Activated CD4-positive, alpha-beta T cell treated with anti-CD3 and anti-CD28 coated beads, Interleukin-2, amount 50 U/mL, for 1 hour (primary cell): ENCODE measurements at places on chromosomes 7 and 10.

DNA sequence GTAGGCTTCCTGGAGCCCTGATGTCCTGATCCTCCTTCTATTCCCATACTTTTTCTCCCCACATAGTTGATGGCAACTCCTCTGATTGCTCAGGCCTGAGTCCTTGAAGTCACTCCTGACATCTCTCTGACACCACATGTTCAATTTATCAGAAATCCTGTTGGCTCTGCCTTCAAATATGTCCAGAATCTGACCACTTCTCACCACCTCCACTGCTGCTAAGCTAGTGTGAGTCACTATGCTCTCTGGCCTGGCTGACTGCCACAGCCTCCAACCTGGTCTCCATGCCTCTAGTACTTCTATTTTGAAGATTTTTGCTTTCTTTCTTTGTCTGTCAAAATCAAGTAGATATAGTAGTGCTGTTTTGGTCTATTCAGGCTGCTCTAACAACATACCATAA is 53.0 kb downstream of the TMEM229A start:
- no peak for DNase-seq

GRCh38 chr10:29256019-29256418 is 32.9 kb upstream of the LYZL1 start:
- DNase-seq: no peak

DNA sequence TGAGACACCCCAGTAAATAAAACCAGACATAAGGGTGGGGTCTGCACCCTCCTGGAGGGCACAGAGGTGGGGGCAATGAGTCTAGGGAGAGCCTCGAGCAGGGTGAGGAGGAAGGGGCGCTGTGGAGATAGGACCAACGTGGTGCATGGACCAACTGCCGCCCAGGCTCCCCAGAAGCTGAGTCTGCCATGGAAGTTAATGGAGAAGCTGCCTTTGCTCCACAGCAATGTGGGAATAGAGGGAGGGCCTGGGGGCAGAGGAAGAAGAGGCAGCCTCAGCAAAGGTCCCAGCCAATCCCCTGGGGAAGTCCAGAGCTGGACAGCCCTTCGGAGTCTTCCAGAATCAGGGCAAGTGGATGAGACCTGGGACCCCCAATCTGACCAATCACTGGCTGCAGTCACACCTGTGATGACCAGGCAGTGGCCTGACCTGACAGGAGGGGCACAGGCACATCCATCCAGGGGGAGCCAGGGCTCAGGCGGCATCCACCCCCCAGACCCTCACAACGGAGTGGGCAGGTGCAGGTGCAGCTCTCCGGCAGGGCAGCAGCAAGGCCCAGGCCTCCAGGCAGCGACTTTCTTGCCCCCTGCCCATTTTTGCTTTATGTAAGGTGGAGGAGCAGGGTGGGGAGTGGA is 242.2 kb upstream of the PPP2R2D start:
- no peak for DNase-seq

GRCh38 chr10:17882557-17882956 is 69.2 kb upstream of the SLC39A12 start:
- no peak for DNase-seq

DNA sequence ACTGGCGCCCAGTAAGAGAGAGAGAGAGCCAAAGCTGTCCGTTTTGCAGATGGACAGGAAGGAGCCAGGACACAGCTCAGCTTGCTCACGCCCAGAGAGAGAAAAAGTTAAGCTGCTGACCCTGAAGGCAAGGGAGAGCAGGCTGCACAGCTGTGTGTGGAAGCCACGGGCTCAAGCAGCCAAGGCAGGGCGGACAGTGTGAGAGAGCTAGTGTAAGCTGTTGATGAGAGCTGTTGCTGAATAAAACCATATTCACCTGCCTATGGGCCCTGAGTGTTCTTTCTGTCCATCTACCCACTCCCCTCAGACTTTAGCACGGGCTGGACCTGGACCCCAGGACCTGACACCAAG is 5.4 kb downstream of the INMT start:
- no peak for DNase-seq

- DNase-seq: no peak
Observed at GRCh38 chr7:100946766-100947365, 2.5 kb upstream of the MUC3A start.

GRCh38 chr7:6049780-6050179 is 18.6 kb downstream of the ANKRD61 start:
- no peak for DNase-seq

DNA sequence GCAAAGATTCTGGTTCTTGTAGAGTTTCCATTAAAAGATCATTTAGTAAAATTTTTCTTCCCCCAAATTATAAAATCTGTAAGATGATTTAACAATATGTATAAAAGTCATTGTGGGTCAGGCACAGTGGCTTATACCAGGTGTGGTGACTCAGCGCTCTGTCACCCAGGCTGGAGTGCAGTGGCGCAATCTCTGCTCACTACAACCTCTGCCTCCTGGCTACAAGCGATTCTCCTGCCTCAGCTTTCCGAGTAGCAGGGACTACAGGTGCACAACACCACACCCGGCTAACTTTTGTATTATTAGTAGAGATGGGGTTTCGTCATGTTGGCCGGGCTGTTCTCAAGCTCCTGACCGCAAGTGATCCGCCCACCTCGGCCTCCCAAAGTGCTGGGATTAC is 68.0 kb downstream of the SEPTIN14 start:
- DNase-seq: no peak

DNA sequence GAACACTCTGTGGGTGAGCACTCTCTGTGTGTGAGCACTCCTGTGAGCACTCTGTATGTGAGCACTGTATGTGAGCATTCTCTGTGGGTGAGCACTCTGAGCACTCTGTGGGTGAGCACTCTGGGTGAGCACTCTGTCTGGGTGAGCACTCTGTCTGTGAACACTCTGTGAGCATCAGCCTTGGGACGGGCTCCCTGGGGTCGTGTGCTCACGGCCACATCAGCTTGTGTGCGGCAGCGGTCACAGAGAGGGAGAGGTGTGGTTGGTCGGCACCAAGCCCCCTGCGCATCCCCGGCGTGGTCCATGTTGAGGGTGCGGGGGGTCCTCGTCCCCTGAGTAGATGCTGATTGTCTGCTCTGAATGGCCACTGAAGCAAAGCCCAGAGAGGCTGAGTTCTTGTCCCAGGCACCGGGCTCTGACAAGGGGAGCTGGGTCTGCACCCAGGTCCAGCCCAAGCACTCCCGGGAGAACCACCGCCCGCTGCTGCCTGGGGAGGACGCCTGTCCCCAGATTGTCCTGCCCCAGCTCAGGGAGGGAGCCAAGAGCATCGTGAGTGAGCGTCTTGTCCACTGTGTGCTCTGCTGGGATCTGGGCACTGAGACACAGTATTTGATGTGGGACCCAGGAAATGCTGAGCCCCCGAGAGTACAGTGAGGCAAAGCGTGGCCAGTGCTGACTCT is 143.7 kb downstream of the DNAJB6 start:
- no peak for DNase-seq

GRCh38 chr7:2000153-2000687 is 232.5 kb downstream of the MAD1L1 start:
- DNase-seq: no peak

- DNase-seq: no peak
Observed at GRCh38 chr7:23072922-23073321, 32.7 kb upstream of the KLHL7 start.

DNA sequence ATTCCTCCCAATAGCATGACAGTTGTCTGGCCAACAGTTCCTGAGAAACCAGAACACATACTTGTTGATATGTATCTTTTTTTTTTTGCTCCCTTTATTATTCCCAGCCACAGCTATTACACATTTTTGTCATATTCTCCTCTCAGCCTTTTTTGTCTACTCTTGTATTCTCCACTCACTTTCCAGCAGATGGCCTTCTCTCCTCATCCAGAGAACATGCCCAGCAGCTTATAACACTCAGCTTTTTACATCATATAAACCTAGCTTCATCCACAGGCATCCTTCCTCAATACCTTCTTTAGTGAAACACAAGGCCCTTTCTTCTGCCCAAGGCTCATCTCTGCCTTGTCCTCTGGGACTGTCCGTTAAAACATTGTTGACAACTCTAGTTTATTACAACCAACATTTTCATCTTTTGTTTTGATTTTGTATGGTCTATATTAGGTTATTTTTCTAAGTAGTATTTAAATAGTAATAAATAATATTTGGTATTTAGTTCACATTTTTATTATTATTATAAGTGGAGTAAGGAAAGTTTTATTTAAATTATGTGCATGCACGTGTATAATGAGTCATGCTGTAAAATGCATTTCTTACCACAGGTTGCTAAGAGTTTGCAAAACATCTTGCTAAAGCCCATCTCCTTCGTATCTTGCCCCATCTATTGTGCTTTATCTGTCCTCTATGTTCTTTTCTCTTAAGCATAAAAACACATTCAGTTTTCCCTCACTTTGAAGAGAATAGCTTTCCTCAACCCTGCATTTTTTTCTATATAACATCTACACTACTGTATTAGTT is 101.5 kb downstream of the ORC5 start:
- no peak for DNase-seq

DNA sequence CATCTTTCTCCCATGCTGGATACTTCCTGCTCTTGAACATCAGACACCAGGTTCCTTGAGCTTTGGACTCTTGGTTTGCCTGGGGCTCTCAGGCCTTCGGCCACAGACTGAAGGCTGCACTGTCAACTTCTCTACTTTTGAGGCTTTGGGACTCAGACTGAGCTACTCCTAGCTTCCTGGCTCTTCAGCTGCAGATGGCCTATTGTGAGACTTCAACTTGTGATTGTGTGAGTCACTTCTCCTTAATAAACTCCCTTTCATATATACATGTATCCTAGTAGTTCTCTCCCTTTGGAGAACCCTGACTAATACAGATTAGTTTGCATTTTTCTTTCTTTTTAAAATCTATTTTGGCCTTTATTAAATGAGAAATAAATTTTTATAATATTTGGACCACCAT is 276.2 kb upstream of the SEMA3C start:
- DNase-seq: no peak

DNA sequence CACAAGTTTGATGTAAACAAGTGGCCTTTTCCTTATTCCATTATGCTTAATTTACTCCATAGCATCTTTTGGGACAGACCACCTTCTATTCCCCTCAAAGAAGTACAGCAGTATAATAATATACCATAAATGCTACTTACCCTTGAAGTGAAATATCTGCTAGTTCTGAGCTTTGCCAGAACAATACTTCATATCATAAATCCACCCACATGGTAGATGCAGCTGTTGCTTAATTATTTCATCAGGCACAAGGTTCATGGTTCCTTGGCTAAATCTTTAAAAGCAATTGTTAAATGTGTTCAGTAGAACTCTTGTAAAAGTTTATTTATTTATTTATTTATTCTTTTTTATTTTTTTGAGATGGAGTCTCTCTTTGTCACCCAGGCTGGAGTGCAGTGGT is 32.9 kb downstream of the CSTF2T start:
- DNase-seq: no peak

DNA sequence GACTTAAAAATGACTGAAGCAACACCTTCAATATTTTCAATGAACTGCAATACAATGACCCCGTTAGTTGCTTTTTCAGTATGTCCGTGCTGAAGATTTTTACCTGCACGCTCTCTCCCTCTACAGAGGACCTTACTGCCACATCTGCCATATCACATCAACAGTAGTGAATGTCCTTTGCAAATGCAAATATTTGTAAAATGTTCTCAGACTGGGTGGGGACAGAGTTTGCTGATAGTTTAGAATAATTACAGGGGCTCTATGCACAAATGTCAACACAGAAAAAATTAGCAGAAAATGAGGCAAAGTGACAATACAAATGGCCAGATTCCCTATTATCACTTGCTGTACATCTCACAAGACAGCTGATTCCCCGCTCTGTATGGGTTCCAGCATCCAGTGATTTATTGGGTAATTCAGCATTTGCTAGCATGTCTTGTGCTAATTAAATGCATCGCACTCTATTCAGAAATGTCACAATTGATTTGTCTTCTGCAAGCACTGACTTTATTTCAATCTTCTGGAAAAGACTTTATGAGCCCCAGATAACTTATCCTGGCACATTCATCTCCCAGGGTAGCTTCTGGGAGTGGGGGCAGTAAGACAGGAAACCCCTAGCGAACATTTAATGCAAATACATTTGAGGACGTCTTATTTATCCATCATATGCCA is 69.1 kb upstream of the PTER start:
- no peak for DNase-seq

DNA sequence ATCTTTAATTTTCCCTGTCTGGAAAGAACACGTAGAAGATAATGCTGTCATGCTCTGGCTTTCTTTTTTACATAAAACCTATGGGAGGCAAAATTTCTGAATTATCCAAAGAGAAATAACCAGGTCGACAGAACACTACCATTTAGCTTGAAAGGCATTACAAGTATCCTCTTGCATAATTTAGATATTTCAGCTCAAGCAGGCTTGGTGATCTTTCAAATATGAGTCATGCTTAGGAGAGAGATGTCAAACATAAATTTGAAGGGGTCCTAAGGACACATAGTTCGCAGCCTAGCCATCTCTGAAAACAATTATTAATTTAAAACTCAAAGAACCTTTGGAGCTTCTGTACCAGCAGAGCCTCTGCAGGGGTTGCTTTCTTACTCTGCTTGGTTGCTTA is 100.9 kb downstream of the FAS start:
- no peak for DNase-seq

DNA sequence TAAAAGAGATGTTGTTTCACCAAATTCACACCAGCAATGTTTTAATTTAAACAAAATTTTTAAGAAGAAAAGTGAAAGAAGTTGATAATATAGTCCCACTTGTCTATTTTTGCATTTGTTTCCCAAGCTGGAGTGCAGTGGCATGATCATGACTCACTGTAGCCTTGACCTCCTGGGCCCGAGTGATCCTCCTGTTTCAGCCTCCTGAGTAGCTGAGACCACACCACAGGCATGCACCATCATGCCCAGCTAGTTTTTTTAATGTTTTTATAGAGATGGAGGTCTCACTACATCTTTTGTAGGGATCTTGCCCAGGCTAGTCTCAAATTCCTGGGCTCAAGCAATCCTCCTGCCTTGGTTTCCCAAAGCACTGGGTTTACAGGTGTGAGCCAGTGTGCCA is 14.1 kb upstream of the NDUFA5 start:
- no peak for DNase-seq

GRCh38 chr10:90788968-90789367 is 68.9 kb downstream of the HTR7 start:
- no peak for DNase-seq

- DNase-seq: no peak
Observed at GRCh38 chr7:111855842-111856227, 293.5 kb upstream of the IMMP2L start.

GRCh38 chr10:61754587-61755550 is 92.1 kb downstream of the CABCOCO1 start:
- DNase-seq: no peak

- DNase-seq: no peak
Observed at GRCh38 chr10:56583316-56583715, 222.3 kb upstream of the ZWINT start.

DNA sequence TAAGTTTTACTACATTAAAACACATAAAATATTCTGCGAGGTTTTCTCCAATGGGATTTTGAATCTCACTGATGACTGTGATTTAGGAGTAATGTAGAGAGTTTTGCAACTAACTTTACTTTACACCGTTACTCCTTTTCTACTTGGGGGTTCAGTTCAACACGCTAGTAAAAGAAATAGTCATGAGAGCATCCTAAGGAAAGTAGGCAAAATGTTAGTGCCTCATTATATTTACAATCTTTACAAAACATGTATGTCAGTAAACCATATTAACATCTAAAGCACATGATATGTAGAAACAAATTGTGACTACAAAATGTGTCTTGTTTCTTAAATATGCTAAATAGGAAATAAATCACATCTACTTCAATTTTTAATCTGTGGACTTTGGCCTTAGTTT is 6.0 kb downstream of the MEOX2 start:
- no peak for DNase-seq
